ENCODE measurements at places on chromosomes 5 and 9.
A peak's percentile ranks its signal among the peaks of the same experiment; 100 is the strongest.

- DNase-seq = no peak
Observed at GRCh38 chr9:131606896-131607567, 61.7 kb downstream of the PRRT1B start.

DNA sequence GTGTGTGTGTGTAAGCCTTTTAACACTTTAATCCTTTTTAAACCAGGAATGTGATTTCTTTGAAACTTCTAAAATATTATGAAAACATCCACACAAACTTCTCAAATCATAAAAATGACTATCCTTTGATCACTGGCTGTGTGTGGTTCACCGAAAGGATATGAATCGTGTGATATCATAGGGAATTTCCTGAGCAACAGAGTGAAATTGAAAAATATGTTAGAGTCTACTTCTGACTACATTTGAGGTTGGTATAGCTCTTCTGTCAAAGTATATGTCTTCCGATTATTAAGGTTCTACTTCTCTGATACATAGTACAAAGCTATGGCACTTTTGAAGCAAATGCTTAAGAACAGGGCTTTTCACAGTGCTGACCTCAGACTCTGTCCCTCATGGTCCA, 40.3 kb downstream of the RGMB start:
- DNase-seq = no peak

GRCh38 chr9:117696154-117696553, 8.0 kb upstream of the TLR4 start:
- no peak for DNase-seq

DNA sequence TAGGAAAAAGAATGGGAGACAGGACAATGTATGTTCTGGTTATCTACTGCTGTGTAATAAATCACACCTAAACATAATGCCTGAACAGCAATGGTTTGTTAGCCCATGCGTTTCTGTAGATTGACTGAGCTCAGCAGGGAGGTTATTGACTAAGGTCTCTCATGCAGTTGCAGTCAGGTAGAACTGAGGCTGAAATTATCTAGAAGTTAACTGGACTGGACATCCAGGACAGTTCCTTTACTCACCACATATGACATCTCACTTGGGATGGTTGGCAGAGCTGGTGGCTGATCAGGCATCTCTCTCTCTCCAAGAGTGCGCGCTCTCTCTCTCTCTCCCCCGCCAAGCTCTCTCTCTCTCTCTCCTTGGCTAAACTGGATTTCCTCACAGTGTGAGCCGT, 8.9 kb upstream of the FOXB2 start:
- DNase-seq = no peak

DNA sequence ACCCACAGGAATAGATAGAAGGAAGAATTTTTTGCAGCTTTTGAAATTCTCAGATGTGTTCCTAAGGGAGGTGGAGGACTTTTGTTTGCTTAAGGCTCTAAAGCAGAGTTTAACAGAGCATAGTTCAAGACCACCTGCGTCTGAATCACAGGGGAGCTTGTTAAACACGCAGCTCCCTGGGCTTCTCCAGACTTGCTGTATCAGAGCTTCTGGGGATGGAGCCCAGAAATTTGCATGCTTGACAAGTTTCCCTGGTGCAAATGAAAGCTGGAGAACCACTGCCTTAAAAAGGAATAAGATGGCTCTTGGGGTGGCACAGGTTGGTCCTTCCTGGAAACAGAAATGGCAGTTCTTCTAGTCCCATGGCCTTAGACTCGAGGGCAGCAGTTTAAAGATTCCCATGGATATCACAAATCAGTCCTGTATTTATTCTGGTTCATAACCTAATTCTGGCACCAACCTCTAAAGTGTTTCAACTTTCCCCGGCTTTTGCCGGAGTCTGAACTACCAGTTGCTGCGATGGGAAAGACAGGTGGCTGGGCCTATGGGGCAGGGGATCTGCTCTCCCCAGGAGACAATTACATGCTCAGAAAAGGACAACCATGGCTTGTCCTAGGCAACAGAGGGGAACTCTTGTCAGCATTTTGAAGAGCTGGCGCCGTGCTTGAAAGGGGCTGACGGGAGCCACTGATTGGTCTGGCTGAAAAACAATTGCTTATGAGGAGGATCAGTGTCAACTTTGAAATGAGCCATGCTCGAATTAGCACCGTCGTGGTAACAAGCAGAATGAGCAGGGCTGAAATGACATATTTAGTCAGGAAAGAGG, 599.6 kb downstream of the CCDC171 start:
- no peak for DNase-seq

DNA sequence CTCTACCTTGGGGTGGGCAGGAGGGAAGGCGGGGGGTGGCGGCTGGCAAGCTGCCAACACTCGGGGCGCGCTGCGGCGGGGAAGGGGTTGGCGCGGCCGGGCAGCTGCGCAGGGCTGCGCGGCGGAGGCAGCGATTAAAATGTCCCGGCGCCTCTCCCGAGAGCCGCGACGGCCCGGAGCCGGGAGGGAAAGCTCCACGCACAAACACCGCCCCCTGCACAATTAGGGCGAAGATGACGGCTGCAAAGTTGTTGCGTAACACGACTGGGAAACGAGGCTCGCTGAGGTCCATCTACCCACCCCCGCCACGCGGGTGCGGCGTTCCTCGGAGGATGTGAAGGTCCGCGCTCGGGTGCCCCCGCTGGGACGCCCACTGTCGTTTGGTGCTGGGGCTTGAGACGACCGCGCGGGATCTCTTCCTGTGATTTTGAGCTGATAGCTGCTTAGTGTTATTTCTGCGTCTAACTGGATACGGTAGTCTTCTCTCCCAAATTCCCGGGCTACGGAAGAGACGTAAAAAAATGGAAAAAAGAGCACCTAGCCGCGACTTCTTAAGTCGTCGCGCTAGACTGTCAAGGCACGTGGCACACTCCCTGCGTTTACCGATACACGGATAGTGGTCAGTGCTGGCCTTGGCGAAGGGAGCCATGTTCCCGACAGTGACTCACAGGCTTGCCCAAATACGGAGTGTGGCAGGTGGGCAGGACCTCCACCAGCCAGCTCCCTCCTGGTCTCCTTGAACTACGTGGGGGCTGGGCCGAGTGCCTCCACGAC, 958 bp upstream of the NFIL3 start:
- peak; percentile 47 for DNase-seq

GRCh38 chr5:157309796-157310195, 43.9 kb downstream of the CYFIP2 start:
- no peak for DNase-seq

- no peak for DNase-seq
Observed at GRCh38 chr9:14706530-14707140, 13.4 kb upstream of the ZDHHC21 start.

DNA sequence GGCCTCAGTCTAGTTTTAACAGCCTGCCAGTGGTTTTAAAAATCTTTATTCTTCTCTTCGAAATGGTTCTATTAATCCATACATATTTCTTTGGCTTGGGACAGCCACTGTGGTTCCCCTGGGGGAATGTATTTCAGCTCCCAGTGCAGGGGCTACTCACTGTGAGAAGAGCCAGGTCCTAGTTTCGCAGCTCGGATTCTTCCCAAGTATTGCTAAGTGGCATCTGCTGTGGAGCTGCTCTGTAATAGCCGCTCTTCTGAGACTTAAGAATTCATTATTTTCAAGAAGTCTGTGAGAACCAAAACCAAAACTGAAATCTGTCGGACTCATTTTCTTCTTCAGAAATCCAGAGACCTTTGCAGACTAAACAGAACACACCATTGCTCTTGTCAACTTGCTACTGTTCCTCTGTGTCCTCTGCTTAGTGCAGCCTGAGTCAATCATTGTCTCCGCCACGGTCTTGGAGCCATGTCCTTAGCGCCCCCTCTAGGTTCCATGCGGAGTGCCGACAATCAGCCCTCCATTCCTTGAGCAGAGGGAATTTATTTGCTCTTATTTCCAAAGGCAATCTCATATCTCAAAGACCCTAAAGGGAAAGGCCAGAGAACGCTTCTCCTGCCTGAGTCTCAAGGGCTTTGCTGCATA, 478.2 kb downstream of the SPATA31D1 start:
- DNase-seq = no peak

GRCh38 chr5:96825243-96825642, 17.5 kb upstream of the ERAP1 start:
- no peak for DNase-seq

DNA sequence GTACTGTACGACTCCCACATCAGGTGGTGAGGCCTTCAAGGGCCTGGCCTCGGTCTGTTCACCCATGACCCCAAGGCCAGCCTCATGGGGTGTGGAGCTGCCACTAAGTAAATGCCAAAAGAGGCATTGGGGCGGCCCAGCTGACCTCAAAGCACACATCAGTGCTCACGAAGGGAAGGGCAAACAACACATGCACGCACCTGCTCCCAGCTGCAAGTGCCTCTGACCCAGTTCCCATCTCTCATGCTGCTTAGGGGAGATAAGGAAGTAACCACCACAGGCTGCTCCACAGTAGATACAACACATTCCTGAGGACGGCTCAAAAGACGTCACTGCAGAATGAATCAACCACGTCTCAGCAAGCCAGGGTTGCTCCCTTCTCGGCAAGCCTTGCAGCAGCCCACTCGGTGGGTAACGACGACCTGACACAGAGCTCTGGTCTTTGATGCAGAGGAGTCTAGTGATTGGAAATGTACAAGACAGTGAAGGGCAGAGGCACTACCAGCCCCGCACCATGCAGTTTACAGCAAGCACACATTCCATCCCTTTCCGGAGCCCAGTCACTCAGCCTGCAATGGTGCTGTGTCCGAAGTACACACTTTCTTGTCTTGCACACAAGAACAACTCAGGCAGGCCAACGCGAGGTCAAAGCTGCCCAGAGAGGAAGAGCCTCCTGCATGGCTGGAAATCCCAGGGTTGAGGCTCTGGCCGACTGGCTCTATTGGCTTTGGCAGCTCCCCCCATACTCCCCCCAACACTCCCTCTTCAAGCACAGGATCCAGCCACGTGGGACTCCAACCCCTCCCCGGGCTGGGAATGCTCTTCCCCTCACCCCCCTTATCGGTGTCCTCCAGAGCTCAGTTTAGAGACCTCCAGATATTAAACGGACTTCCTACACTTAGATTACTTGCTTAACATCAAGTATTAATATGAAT, 31.8 kb downstream of the FABP6 start:
- no peak for DNase-seq

DNA sequence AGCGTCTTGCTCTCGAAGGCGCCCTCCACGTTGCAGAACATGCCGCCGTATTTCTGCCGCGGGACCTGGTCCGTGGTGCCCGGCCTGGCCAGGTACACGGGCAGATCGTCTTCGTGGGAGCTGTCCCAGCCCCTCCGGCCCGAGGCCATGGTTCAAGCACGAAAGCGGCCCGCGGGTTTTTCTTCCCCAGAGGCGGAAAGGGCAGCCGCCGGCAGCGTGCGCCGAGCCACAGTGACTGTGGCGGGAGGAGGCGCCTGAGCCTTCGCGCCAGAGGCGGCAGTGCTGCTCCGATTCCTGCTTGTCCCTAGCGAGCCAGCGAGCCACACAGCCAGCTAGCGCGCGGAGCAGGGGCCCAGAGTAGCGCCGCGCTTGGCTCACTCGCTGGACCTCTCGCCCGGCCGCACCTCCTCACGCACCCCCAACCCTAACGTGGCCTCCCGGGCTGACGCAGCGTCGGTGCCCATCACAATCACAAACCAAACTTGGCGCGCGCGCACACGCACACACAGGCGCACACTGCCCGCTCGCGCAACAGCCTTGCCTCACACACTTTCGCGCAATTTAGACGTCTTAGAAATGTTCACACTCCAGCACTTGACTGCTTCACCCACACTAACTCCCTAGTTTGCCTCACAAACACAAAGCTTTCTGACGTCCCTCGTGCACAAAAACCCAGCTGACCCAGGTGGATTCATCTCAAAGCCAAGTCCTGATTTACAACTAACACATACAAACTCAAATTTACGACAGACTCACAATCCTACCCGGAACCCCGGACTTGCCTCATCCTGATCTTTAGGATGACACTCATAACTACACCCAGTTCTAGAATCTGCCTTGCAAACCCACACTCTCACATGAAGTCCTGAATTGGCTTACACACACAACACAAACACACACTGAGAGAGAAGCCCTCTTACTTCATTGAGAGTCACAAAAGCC, at the start of gene DPYSL3:
DPYSL3 (minus strand) TSS at position 359 of the 942 bp plus-strand sequence; CDS start at position 149, 210 bp downstream.
- peak; percentile 8 for DNase-seq

- DNase-seq = peak; percentile 50
Observed at GRCh38 chr5:43020399-43020746, 19.7 kb downstream of the ANXA2R start.

DNA sequence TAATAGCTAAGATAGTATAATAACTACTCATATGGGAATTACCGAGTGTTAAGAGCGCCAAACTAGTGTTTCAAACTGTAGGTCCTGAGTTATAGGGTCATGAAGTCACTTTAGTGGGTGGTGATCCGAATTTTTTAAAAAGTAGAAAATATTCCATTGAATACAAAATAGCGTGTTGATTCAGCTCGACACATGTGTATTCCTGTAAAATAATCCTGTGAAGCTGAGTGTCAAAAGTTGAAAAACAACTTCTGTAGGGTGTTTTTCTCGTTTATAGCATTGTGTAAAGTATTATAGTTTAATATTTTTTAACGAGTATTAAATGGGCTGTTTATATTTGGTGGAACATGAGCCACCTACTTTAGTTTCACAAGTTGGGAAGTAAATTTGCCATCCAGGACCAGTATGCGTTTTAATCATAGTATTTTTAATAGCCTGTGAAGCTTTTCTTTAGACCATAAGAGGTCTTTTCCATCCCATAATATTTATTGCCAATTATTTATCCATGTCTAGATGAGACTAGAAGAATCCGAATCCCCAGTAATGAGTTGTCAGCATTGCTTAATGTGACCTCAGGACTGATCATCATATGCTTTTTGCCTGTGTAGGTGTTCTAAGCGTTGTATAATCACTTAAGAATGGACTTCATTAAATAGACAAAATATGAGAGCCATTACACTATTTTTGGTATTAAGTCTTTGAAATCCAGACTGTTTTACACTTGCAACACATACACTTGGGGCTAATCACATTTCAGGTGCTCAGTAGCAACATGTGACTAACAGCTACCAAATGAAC, 84.1 kb downstream of the PTPDC1 start:
- no peak for DNase-seq

DNA sequence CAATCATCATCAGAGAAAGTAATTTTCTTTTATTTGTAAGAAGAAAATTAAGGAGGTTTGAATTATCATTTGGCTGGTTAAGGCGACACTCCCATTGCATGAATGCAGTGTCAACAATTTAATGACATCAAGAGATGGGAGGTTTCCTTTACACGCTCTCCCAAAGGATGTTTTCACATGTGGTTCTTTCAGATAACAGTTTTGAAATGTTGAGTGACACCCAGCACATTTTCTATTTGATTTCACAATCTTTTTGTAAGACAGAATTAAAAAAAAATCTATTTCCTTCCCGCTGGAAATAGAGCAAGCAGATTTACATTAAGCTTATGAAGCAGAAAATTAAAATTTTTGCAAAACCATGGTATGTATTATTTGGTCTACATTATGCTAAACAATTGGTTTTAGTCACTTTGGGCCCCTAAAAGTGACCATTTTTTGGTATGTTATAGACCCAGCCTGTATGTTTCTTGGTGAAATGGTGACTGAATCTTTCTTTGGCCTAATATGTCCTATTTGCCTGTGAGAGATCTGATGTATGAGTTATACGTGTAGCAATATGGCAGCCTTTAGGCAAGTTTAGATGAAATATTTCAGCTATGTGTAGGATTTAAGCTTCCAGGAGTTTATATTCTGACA, 18.9 kb upstream of the ANKRD55 start:
- no peak for DNase-seq
